CD4-positive, alpha-beta memory T cell (primary cell): ENCODE measurements at places on chromosomes 16 and 17.
A peak's percentile ranks its signal among the peaks of the same experiment; 100 is the strongest.

DNA sequence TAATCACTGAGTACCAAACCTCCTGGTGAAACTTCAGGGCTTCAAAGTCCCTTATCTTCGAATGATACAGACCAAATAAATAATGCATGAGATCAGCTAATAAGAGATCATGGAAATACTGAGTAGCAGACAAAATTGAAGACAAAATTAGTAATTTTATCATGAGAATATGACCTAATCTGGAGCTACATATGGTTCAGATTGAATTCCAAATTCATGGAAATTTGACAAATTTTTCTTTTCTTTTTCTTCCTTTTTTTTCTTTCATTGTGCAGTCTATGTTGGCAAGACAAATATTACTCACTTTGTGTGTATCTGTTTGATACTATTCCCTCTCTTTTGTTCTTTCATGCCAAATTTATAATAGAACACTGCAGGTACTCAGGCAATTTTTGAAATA lies 218.1 kb upstream of the KCNJ16 start:
- DNase-seq = no peak

GRCh38 chr16:74829637-74830036 lies 55.0 kb upstream of the FA2H start:
- no peak for DNase-seq

DNA sequence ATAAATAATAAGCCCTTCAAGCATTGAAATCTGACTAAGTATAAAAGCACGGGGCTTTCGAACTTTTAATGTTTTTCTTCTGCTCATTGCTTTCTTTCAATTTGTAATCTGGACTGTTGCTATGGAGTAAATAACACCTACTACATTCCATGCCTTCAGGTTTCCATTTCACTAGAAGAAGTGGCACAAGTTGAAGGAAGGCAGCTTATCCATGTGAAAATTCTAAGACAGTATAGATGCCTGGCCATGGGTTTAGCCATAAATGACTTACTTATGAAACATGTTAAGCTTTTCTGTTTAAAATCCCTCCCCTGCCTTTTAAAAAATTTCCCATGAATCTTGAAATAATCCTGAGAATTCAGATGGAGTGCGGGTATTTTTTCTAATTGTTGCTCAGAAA lies 30.6 kb downstream of the KCNJ16 start:
- no peak for DNase-seq

GRCh38 chr16:75354170-75354569 lies 79.1 kb downstream of the CFDP1 start:
- DNase-seq = no peak

DNA sequence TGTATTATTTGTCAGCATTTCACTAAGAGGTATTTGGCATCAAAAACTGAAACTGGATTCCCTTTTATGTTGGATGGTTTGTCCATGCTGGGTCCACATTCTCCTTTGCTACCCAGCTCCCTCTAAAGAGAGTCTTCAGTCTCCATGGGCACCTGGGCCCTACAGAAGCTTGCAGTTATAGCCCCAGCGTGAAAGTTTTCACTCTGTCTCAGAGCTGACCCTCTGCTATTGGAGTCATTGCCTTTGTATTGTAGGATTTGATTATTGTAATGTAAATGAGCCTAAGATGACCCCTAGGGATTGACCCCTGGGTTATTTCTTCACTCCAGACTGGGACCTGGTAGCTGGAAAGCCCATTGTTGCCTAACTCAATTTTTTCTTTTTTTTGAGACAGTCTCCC lies 1026.5 kb upstream of the EEF2KMT start:
- no peak for DNase-seq

GRCh38 chr17:14305785-14306496 lies 5.1 kb downstream of the HS3ST3B1 start:
- no peak for DNase-seq

- DNase-seq = no peak
These were observed 364.4 kb downstream of the XYLT1 start for GRCh38 chr16:17106243-17106791.

DNA sequence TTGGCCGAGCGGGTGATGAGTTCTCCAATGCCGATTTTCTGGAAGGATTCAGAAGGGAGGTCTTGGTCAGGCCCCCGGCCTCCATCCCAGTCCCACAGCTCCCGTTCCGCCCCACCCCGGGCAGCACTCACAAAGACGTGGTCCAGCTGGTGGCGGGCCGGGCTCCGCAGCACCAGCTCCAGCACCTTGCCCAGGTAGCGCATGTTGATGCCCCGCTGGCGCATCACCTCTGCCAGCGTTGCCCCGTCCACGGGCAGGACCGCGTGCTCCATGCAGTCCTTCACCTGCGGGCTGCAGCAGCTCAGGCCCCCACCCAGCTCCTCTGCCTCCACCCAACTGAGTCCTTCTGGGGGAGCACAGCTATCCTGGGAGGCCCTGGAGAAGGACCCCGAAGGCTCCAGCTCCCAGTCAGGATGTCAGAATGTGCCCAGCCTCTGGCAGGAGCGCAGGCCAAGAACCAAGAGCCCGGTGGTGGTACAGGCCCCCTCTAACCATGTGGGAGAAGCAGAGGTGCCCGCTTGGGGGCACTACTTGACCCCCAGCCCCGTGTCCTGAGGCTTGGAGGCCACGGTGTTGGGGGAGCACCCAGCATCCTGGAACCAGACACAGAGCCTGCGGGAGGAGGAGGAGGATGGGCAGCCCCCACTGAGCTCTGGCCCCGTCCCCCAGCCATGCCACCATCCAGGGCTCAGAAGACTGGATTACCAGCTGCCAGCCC lies 16.2 kb downstream of the CLUH start:
- DNase-seq = no peak

GRCh38 chr16:68833251-68833650 lies 10.1 kb upstream of the TANGO6 start:
- no peak for DNase-seq

DNA sequence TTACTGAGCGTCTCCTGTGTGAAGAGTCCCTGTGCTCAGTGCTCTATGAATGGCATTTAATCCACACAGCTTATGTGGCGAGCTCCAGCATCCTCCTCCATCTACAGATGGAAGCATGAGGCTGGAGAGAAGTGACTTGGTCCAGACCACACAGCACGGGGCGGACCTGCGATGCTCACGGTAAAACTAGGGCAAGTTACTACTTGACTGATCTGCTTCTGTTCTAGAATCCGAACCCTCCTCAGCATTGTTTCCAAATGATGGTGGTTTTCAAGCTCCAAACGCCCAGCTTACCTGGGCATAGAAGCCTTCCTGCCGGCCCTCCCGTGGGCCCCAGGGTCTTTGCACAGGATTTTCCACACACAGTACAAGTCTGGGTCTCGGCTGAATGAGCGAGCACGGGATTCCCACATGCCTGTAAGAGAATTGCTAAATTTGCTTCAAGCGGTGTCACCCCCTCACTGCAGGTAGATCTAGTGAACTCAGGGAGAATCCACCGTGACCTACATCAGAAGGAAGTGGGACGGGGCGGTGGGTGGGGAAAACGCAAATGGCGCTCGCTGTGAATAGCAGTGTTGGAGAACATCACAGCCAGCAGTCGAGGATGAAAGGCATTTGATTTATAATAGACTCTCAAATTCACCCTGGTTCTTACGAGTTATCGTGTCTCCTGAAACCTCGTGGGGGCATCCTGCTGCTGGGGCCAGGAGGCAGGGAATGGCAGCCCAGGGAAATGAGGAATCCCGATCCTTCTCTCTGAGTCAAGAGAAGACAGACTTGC lies 101.1 kb downstream of the CMIP start:
- DNase-seq = no peak

GRCh38 chr16:57911743-57912142 lies 59.2 kb downstream of the CNGB1 start:
- no peak for DNase-seq

DNA sequence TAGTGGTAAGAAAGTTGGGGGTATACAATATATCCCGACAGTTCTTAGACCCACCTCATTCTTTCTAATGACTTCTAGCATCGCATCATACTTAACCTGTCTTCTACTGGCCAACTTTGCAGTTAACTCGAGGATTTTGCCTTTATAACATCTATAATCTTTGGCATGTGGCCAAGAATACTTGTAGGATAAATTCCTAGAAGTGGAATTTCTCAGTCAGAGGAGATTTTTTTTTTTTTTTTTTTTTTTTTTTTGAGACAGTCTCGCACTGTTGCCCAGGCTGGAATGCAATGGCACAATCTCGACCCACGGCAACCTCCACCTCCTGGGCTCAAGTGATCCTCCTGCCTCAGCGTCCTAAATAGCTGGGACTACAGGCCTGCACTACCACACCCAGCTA lies 253.5 kb downstream of the MRTFB start:
- DNase-seq = no peak

DNA sequence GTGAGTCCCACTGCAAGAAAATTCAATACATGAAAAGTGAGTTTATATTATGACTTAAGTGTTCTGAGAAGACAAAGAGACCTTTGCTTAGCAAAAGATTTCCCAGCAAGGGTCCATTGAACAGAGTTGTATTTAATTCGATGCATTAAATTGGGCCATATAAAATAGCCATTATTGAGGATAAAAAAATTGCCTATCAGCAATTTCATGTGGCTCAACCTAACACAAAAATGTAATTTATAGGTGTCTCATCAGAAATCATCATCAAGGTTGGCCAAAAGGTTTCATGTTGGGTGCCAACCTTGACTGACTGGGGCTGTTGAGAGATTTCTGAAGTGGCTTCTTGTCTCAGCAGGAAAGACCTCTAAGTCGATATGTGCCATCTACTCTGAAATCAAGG lies 84.8 kb upstream of the TOX3 start:
- DNase-seq = no peak

- DNase-seq = peak; percentile 56
These were observed 639 bp downstream of the MIF4GD start for GRCh38 chr17:75270218-75270965.

GRCh38 chr17:56891751-56892150 lies 22.1 kb downstream of the TRIM25 start:
- DNase-seq = peak; percentile 20

- no peak for DNase-seq
These were observed 20.0 kb upstream of the FOXJ1 start for GRCh38 chr17:76160896-76161528.

- no peak for DNase-seq
These were observed 106.2 kb upstream of the HS3ST4 start for GRCh38 chr16:25585526-25585925.

DNA sequence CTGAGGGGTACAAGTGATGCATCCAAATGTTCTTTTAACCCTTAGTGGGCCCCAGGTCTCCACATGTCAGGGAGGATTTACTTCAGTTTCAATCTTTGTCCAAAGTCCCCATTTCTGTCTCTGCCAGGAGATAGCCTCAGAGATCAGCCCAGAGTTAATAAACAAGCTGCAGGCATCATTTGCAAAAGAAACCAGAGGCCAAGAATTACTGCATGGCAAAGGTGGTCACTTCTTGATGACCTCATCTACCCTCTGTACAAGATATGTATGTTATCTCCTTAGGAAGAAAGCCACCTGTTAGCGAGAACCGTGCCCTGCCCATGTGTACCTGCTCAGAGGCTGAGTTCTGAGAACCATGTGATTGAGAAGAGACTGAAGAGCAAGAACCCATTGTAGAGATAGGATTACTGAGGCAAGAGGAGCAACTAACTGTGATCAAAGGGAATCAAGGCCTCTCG lies 40.3 kb downstream of the SALL1 start:
- DNase-seq = no peak

DNA sequence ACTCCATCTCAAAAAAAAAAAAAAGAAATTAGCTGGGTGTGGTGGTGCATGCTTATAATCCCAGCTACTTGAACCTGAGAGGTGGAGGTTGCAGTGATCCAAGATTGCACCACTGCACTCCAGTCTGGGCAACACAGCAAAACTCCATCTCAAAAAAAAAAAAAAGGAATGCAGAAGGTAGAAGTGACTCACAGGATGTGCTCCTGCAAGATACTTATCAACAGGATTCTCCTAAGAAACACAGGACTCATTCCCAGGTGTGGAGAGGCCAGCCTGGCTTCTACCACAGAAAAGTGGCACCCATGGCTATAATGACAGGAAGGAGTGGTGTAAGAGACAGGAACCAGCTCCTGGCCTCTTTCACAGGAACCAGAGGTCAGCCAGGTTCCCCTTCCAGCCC lies 13.8 kb downstream of the ELMO3 start:
- no peak for DNase-seq

GRCh38 chr17:44279346-44279665 lies 11.4 kb upstream of the SLC4A1 start:
- no peak for DNase-seq

- DNase-seq = no peak
These were observed 6.1 kb downstream of the CMTM1 start for GRCh38 chr16:66572356-66572755.

DNA sequence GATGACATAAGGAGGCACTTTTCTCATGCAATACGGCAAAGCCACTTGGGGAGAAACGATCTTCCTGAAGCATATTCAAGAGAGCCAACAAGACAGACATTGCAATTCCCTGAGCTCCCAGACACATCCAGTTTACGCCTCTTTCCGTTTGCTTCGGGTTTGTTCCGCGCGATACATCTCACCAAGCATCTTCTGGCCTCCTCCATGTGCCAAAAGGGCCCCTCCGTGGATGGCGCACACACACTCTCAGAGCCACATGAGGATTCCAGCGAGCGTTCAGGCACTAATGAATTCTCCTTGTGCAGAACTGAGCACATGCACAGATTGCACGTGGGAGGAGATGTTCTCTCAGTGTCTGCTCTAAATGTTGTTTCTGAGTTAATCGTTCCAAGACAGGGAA lies 146.7 kb upstream of the SHISA6 start:
- no peak for DNase-seq

- no peak for DNase-seq
These were observed 25.2 kb upstream of the ABCC3 start for GRCh38 chr17:50609380-50610074.

GRCh38 chr17:44820631-44821212 lies 9.4 kb downstream of the GJC1 start:
- DNase-seq = no peak

- DNase-seq = no peak
These were observed 233.5 kb downstream of the GSG1L start for GRCh38 chr16:27829975-27830374.

DNA sequence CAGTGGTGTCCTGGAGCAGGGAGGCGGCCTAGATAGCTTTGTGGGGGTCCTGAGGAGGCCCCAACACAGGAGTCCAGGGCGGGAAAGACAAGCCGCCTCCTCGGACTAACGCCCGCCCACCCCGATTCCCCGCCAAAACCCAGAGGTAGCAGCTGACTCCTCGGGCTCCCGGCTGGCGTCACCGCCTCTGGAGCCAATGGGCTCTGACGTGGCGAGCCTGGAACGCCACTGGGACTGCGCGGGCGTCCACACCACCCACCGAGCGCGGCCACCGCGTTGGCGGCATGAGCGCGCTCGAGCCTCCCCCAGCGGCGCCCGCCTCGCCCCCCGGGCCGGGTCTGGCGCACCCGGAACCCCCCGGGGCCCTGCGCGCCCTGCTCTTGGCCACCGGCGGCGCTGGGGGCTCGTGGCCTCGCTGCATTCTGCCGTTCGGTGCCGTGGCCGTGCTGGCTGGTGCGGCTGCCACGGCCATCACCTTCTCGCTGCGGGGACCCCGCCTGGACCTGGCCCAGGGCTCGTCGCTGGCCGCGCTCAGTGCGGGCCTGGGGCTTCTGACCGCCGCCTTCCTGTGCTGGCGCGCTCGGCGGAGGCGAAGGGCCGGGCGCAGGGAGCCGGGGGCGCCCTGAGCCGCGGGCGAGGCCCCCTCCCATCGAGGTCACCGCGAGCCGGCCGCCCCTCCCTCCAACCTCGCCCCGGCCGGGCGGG lies 3.4 kb upstream of the NTN3 start:
- no peak for DNase-seq

- DNase-seq = peak; percentile 86
These were observed 922 bp upstream of the SLC2A4 start for GRCh38 chr17:7280519-7281073.
